NCI-H526 (cell line): ENCODE measurements at places on chromosomes 2 and 18.

DNA sequence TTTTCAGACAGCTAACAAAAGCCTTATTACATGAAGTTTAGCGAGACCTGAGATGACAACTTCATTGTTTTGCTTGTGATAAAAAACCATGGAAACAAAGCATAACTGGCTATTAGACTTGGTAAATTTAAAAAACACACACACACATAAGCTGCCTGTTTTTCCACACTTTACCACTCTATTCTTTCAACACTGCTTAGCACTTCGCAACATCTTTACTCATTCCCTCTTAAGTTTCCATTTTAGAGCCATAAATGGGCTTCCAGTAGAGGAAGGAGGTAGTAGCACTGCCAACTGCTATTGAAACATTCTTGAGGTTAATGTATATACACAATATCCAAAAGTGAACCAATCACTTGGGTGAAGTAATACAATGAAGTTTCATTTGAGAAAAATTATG is 54.1 kb downstream of the BAZ2B start:
- no peak for DNase-seq

DNA sequence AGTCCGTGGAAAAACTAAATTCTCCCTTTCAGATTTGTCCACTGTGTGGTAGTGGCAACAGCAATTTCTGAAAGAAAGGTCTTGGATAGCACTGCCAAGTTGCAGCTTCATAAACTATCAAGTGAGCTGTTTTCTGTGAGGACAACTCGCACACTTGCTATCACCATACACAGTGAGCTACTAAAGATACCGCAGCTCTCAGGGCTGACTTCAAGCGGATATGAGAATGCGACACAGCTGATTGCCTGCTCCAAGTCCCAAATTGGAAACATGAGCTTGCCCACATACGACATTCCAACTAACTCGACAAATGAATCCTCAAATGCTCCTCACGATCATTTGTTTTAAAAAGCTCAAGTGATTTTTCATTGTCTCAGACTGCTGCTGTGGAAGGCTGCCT is 46.2 kb downstream of the E2F6 start:
- DNase-seq: no peak

DNA sequence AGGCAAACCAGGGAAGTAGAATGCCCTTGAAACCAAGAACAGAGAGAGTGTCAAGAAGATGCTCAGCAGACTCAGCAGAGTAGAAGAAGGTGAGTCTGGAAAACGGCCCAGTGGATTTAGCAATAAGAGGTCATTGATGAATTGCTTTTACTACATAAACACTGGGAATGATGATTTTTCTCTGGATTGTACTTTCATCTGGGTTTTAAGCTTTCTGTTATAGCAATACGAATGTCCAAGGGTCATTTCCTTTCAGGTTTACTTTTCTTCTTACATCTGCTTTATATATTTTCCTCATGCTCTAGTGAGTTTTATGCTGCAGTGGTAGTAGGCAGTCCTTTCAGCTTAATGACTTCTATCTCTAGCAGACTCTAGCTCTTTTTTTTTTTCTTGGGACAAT is 16.9 kb downstream of the EML6 start:
- DNase-seq: no peak

DNA sequence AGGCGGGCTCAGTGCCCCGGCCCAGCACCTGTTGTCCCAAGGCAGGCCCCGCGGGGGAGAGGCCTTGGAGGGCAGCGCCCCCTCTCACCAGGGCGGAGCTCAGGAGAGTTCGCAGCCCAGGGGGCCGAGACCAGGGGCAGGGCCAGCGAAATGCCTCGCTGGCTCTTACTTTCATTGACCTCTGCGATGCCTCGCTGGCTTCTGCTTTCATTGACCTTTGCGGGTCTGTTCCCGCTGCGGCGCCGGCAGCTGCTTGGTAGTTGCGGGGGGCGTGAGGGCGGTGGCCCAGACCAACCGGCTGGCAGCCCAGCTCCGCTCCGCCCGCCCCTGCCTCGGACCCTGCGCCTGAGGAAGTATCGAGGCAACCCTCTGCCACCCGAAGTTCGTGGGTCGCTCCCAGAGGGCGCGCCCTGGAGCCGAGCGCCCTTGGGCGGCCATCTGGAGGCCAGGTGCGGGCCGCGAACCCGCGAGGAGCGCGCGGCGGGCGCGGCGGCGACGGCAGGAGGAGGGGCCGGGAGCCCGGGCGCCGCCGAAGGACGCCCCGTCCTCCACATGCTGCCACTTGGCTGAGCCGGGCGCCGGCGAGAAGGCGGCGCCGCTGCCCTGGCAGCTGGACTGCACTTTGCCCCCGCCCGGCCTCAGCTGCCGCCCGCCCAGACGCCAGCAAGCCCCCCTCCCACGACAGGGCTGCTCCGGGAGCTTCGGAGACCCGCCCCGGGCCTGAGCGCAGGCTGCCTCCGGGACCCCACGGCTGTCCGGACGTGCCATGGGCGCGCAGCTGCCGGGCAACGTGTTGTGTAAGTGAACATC is 118.0 kb upstream of the MSTN start:
- DNase-seq: no peak

GRCh38 chr2:68564426-68564825 is 79.0 kb upstream of the PROKR1 start:
- no peak for DNase-seq
